ENCODE measurements at places on chromosomes 2 and 18.

DNA sequence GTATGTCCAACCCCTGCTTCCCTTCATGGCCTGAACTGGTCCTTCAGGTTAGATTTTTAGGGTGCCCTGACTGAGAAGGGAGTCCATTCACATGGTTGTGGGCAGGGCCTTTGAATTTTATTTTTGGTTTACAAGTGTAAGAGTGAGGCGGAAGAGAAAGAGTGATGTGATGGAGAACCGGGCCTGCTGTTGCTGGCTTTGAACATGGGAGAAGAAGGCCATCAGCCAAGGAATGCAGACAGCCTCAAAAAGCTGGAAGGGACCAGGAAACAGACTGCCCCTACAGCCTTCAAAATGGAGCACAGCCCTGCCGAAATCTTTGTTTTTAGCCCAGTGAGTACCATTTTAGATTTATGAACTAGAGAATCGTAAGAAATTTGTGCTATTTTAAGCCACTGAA is 105.0 kb downstream of the CDK15 start:
- no peak for DNase-seq

- no peak for DNase-seq
Measured at GRCh38 chr2:138474100-138474825, 27.3 kb upstream of the SPOPL start.

DNA sequence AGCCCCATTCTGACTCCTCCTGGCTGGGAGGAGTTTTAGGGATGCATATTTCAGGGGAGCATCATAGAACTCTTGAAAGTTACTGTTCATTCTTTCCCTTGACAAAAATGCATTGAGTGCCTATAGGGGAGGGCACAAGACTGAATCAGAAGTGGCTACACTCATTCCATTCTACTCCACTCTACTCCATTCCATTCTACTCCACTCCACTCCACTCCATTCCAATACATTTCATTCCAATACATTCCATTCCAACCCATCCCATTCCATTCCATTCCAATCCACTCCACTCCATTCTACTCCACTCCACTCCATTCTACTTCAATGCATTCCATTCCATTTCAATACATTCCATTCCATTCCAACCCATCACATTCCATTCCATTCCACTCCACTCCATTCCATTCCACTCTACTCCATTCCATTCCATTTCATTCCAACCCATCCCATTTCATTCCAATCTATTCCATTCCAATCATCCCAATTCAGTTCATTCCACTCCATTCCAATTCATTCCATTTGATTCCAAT is 110.8 kb downstream of the LOXHD1 start:
- no peak for DNase-seq

- no peak for DNase-seq
Measured at GRCh38 chr2:224780106-224780505, 63.9 kb upstream of the CCDC195 start.

- DNase-seq: no peak
Measured at GRCh38 chr2:151771599-151772358, 37.5 kb upstream of the NEB start.

DNA sequence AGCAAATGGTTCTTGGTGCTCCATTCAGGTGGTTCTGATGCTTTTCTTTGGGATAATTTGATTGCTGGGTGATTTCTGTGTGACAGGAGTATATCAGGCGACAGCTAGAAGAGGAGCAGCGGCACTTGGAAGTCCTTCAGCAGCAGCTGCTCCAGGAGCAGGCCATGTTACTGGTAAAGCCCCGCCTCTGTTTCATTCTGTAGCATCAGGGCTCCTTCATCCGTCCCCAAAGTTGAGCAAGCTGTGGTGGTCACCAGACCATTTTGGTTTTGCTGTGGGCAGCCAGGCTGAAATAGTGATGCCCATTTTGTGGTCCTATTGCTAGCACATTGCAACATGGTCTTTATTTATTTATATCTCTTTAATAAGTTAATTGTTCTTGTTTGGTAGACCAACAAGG is 132.8 kb upstream of the IL1R2 start:
- DNase-seq: no peak

GRCh38 chr18:58870130-58870529 is 5.5 kb downstream of the ZNF532 start:
- no peak for DNase-seq

- DNase-seq: no peak
Measured at GRCh38 chr2:134628453-134628852, 90.3 kb downstream of the TMEM163 start.

DNA sequence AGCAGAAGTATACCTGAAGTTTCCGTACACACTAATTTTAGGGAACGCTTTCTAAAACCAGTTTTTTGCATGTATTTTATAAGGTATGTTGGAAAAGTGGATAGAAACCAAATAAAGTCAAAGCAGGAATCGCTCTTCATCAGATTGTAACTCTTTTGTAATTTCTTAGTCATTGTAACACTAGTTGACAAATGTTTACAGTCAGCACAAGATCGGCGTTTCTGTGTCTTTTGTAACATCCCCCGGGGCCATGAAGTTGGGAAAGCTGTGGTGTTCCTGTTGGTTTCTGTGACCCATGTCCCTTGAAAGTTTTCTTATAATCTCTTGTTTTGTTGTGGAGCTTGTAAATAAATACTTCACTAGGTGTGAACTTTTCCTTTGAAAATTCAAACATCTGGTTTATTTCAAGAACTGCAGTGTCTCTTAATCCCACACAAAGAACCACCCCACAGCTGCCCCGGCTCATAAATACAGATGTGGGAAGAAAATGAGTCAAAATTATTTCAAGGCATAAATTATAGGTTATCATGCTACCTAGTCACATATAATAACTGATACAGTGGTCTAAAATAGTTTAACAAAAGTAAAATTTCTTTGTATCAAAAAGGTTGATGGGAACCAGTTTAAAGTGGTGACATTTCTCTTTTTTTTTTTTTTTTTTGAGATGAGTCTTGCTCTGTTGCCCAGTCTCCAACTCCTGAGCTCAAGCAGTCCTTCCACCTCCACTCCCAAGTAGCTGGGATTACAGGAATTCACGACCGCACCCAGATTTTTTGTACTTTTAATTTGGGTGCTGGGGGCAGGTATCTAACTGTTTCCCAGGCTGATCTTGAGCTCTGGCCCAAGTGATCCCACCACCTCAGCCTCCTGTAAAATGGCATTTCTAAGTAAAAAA is 751 bp upstream of the NMI start:
- DNase-seq: peak; percentile 78

- no peak for DNase-seq
Measured at GRCh38 chr2:127185705-127186104, 34.4 kb downstream of the CYP27C1 start.

GRCh38 chr2:96091141-96091710 is 25.1 kb downstream of the ADRA2B start:
- DNase-seq: no peak

GRCh38 chr18:14925281-14925709 is 177.3 kb downstream of the ANKRD30B start:
- DNase-seq: no peak

GRCh38 chr18:64287926-64288325 is 139.0 kb upstream of the LINC00305 start:
- DNase-seq: no peak

Measured in hematopoietic multipotent progenitor cell treated with erythropoietin and hydrocortisone succinate and interleukin-3 and kit ligand, for 17 days (in vitro differentiated cells).